Activated CD4-positive, alpha-beta memory T cell treated with anti-CD3 and anti-CD28 coated beads for 36 hours (primary cell): ENCODE measurements at places on chromosomes 4 and X. TPM values are rescaled to one million over a fixed set of nuclear protein-coding genes. Genes with fewer than 3 reads are reported as not detected.
A peak's percentile ranks its signal among the peaks of the same experiment; 100 is the strongest.

ARHGAP36 gene
- not detected for total RNA-seq

ZDHHC9 gene
- 11.0 TPM for total RNA-seq

CTAG1B gene
- not detected for total RNA-seq

- H3K4me1 ChIP-seq: peaks cover 19% of the 10 kb centered on the region
- no peak overlapping the region for H3K27ac ChIP-seq
- H3K36me3 ChIP-seq: no peaks in the 10 kb centered on the region
- no peak for DNase-seq
- no peaks in the 10 kb centered on the region for H3K27me3 ChIP-seq
These were observed 4.3 kb downstream of the TMPRSS11E start for GRCh38 chr4:68451246-68452211.

- H3K27me3 ChIP-seq: no peaks in the 10 kb centered on the region
- no peaks in the 10 kb centered on the region for H3K4me1 ChIP-seq
- H3K4me3 ChIP-seq: no peak overlapping the region
These were observed 638.4 kb downstream of the IL1RAPL1 start for GRCh38 chrX:29225670-29226069.

DNA sequence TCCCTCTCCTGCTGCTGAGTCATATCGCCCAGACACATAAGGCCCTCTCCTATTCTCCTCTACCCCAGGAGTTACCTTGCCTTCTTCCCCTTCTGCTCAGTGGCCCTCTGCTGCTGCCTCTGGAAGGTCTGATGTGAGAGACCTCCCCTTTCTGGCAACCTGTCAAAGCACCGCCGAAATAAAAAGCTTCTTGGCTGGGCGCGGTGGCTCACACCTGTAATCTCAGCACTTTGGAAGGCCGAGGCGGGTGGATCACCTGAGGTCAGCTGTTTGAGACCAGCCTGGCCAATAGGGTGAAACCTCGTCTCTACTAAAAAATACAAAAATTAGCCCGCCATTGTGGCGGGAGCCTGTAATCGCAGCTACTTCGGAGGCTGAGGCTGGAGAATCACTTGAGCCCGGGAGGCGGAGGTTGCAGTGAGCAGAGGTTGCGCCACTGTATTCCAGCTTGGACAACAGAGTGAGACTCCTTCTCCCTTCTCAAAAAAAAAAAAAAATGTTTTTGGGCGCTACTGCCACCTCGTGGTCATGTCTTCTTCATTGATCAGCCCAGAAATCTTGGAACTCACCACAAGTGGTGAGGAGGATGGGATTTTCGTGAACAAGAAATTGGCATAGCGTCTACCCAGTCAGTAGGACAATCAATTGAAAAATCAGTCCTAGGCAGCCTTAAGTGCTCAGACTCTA is 8.6 kb upstream of the ZXDA start:
- no peaks in the 10 kb centered on the region for H3K4me1 ChIP-seq
- DNase-seq: peak; percentile 18
- no peaks in the 10 kb centered on the region for H3K27me3 ChIP-seq
- H3K36me3 ChIP-seq: no peaks in the 10 kb centered on the region

- no peaks in the 10 kb centered on the region for H3K36me3 ChIP-seq
- peak overlapping the region; percentile 72 for H3K4me3 ChIP-seq
- H3K27me3 ChIP-seq: no peaks in the 10 kb centered on the region
These were observed 62.2 kb upstream of the TNIP3 start for GRCh38 chr4:121226362-121226761.

DNA sequence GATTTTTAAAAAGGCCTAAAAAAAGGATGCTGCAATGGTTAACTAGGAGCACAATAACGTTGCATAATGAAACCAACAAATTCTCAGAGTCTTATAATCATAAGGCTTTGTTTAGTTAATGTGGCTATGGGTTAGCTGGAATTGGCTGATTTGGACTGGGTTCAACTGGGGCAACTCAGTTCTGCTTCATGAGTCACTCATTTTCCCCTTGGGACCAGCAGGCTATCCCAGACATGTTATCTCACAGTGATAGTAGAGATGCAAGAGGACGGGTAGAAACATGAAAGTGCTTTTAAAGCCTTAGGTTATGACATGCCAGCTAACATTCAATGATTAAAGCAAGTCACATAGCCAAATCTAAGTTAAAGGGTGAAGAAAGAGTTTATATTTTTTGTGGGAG is 189.2 kb upstream of the GK2 start:
- no peaks in the 10 kb centered on the region for H3K36me3 ChIP-seq
- no peak overlapping the region for H3K4me3 ChIP-seq
- DNase-seq: no peak
- H3K27ac ChIP-seq: no peak overlapping the region
- H3K27me3 ChIP-seq: no peaks in the 10 kb centered on the region

DNA sequence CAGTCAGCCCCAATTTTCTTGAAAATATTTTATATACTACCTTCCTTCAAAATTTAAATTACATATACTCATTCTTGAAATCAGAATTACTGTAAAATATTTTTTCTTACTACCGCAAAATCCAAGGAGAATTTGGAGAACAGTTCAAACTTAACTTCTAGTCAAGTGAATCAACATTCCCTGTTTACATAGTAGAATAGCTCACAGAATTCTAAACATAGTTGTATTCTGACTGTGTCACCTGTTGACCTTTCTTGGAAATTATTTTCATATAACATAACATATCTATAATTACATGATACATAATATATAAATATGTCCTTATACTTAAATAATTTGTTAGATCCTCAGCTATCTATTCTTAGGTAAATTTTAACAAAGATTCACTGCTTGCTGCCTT is 31.0 kb upstream of the FGF5 start:
- no peak overlapping the region for H3K27ac ChIP-seq
- peaks cover 15% of the 10 kb centered on the region for H3K27me3 ChIP-seq
- no peak overlapping the region for H3K4me3 ChIP-seq
- H3K4me1 ChIP-seq: no peaks in the 10 kb centered on the region
- H3K36me3 ChIP-seq: no peaks in the 10 kb centered on the region

GRCh38 chrX:110025395-110025794 is 22.5 kb downstream of the TMEM164 start:
- H3K27me3 ChIP-seq: no peaks in the 10 kb centered on the region
- no peak overlapping the region for H3K27ac ChIP-seq
- peaks cover 17% of the 10 kb centered on the region for H3K4me1 ChIP-seq
- H3K36me3 ChIP-seq: peaks cover 2% of the 10 kb centered on the region
- no peak for DNase-seq

DNA sequence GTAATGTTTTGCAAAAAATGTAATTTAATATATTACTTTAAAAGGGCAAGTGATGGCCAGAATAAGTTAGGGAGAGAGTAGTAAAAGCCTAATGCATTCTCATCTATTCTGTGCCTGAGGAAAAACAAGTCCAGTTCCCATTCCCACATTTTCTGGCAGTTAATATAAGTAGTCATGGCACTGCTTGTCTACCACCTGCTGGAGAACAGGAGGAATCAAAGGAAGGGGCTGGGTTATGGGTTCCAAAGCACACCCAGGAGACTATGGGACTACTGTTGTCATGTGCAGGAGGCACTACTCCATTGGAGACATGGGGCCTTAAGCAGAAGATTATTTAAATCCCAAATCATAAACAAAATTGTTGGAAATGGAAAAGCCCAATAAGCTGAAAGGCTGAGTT is 2618.6 kb downstream of the ARAP2 start:
- no peak overlapping the region for H3K4me3 ChIP-seq
- DNase-seq: no peak
- no peaks in the 10 kb centered on the region for H3K36me3 ChIP-seq

DNA sequence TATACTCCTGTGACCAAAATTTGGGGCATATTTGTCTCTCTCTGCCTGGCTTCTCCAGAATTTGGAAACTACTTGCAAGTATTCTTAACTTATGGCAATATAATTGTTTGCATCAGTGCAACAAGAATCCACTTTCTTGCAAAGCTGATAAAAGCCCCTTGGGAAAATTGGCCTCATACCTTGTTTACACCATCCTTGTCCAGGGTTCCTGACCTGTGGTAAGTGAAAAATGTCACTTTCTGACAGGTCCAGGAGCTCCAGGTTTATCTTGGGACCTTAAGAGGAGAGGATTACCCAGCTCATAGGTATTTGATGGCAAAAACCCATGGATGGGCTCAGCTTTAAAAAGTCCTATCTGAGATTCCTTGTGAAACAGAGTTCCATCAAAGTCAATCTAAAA is 29.3 kb upstream of the CXCL13 start:
- no peak for DNase-seq
- H3K36me3 ChIP-seq: no peaks in the 10 kb centered on the region

DNA sequence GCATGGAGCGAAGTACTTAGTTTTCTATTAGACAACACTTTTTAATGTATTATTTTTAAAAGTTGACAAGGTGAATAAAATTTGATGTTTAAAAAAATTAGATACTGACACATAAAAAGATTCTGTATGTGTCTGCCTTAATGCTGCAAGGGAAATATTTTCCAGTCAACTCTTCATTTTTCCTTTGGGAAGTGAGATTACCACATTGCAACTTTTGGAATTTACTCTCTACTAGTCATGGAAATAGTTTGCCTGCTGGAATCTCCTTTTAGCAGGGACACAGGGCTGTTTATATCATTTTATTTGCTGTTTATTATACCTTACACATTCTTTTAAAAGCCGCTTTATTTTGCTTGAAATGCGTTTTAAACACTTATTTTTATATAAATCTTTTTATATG is 135.1 kb downstream of the MID1 start:
- no peak for DNase-seq
- no peak overlapping the region for H3K4me3 ChIP-seq
- no peaks in the 10 kb centered on the region for H3K4me1 ChIP-seq

DNA sequence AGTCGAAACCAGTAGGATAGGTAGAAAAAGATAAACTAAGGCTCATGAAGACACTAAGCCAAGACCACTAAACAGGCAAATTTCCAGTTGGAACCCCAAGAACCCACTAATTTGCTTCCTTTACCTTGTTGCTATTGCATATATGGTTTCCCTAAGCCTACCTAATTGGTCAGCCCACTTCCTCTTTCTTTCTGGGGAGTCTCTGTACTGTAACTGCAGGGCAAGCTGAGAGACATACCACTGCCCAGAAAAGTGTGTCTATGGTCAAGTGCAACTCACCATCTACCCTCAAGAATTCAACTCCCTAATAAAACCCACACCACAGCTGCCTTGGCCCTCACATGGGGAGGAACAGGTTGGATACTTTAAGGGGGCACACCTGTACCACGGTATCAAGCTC is 28.6 kb downstream of the IDS start:
- H3K4me3 ChIP-seq: no peak overlapping the region
- H3K27me3 ChIP-seq: no peaks in the 10 kb centered on the region
- peaks cover 2% of the 10 kb centered on the region for H3K36me3 ChIP-seq

GRCh38 chrX:102154900-102155805 is 624 bp downstream of the BEX5 start:
- H3K4me1 ChIP-seq: peaks cover 10% of the 10 kb centered on the region
- H3K27me3 ChIP-seq: peaks cover 4% of the 10 kb centered on the region
- H3K27ac ChIP-seq: peak overlapping the region; percentile 91
- H3K36me3 ChIP-seq: no peaks in the 10 kb centered on the region
- DNase-seq: peak; percentile 41

DNA sequence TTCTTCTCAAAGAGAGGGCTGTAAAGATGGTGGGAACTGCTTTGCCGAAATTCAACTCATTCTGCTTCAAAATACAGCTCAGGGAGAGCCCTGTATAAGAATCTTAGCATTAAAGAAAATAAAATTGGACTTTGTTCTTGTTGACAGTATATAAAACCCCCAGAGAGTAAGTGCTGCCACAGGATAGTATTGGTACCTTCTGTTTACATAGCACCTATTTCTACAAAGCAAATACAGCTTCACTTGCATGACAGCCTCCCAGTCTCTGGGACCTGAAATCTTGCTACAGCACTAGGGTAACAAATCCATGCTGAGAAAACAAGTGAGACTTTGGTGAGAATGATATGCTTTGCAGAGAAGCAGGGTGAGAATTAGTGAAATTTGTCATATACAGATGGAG is 428.6 kb downstream of the ADGRL3 start:
- H3K4me1 ChIP-seq: no peaks in the 10 kb centered on the region
- no peak overlapping the region for H3K27ac ChIP-seq
- no peaks in the 10 kb centered on the region for H3K36me3 ChIP-seq
- no peak for DNase-seq

GRCh38 chr4:135065366-135065765 is 863.8 kb upstream of the PABPC4L start:
- DNase-seq: no peak
- no peak overlapping the region for H3K27ac ChIP-seq
- H3K27me3 ChIP-seq: no peaks in the 10 kb centered on the region
- H3K4me1 ChIP-seq: no peaks in the 10 kb centered on the region

DNA sequence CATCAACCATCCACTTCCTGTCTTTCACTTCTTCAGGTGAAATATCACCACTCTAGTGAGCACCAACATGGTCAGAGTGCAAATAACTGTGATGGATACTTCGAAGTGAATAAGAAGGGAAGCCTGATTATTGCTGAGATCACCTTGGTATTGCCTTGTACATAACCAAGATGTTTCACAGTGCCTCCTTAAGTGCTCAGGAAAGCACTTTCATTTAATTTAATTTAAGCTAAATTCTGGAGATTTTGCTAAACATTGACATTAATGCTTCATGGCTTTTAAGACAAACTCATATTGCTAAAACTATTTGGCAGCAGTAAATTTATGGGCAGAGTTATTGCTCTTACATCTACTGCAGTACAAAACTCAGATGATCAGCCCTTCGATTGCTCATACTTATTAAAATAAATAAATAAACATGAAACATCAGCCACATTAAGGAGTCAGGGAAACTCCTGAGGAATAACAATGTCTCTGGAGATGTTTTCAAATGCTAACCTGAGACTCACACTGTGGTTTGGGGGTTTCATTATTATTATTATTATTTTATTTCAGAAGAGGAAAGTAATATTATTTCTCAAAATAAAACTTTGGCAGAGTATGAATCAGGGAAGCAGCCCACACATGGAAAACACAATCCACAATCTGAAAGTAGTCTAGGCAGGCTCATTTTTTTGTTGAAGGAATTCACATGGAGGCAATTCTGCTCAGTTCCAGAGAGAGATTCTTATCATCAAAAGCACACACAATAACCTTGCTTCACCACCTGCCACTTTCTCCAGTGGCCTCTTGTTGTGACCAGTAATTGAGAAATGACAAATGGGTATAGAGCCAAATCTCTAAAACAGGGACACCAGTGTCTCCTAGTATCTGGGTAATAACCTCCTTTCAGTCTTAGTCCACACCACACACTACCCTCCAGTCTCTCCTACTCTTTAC is 344.2 kb downstream of the MAPK10 start:
- no peak overlapping the region for H3K27ac ChIP-seq
- no peaks in the 10 kb centered on the region for H3K27me3 ChIP-seq
- H3K4me3 ChIP-seq: no peak overlapping the region

- DNase-seq: peak; percentile 53
- H3K27me3 ChIP-seq: no peaks in the 10 kb centered on the region
- H3K4me3 ChIP-seq: no peak overlapping the region
- no peak overlapping the region for H3K27ac ChIP-seq
- peaks cover 9% of the 10 kb centered on the region for H3K4me1 ChIP-seq
These were observed 5.9 kb downstream of the IRAK1 start for GRCh38 chrX:154013614-154014360.
